MCF 10A (cell line): ENCODE measurements at places on chromosomes 7 and 10. TPM values are rescaled to one million over a fixed set of nuclear protein-coding genes. Genes with fewer than 3 reads are reported as not detected.

SHLD2 gene
- 28.1 and 31.8 TPM in 2 replicates for total RNA-seq

CYTH3 gene
- total RNA-seq = 19.3 and 23.5 TPM in 2 replicates

ABCB4 gene
- total RNA-seq = not detected in 2 replicates

CXCL12 gene
- total RNA-seq = not detected in 2 replicates

CRYGN gene
- total RNA-seq = not detected in 2 replicates

PRLHR gene
- total RNA-seq = not detected in 2 replicates

FKBP6 gene
- total RNA-seq = not detected in 2 replicates

TMEM140 gene
- not detected in 2 replicates for total RNA-seq

FOXP2 gene
- not detected in 2 replicates for total RNA-seq

HMX3 gene
- not detected in 2 replicates for total RNA-seq

C10orf67 gene
- total RNA-seq = 0.15 and 0.21 TPM in 2 replicates

ZEB1 gene
- total RNA-seq = 15.1 and 20.6 TPM in 2 replicates

LRIT1 gene
- not detected in 2 replicates for total RNA-seq

GTF2IRD1 gene
- 77.6 and 83.1 TPM in 2 replicates for total RNA-seq
